ENCODE measurements at places on chromosomes 4 and X. TPM values are rescaled to one million over a fixed set of nuclear protein-coding genes. Genes with fewer than 3 reads are reported as not detected.

HPGD gene
- 0.48 TPM for total RNA-seq

- DNase-seq: no peak
Measured at GRCh38 chr4:88897180-88897579, 159.8 kb downstream of the FAM13A start.

DNA sequence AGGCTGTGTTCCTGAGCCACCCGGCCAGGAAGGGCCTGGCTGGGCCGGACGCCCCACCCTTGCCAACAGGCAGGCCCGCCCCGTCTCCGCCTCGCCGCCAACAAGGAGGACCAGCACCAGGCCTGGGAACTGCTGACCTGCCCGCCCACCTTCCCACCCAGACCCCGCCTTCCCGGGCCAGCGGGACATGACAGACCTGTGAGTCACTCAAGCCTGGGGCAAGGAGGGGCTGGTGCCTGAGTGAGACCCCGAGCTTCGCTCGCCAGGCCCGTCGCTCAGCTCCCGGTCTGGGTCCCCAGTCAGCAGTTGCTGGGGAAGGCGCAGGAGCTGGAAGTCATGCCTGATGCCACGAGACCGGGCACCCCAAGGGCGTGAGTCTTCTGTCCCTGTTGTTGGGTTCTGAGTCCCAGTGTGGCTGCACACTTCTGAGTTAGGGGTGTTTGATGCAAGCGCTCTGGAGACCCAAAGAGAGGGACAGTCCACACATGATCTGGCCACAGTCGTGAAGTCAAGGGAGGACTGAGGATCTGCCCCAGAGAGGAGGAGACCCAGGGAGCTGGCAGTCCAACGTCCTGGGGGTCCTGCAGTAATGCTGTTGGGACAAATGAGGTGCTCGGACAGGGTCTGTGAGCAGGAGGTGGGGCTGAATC is at the start of gene DNASE1L1:
DNASE1L1 (minus strand) TSS at position 33 of the 650 bp plus-strand sequence. CDS start 3,686 bp downstream, outside the sequence.
- DNase-seq: no peak

DNA sequence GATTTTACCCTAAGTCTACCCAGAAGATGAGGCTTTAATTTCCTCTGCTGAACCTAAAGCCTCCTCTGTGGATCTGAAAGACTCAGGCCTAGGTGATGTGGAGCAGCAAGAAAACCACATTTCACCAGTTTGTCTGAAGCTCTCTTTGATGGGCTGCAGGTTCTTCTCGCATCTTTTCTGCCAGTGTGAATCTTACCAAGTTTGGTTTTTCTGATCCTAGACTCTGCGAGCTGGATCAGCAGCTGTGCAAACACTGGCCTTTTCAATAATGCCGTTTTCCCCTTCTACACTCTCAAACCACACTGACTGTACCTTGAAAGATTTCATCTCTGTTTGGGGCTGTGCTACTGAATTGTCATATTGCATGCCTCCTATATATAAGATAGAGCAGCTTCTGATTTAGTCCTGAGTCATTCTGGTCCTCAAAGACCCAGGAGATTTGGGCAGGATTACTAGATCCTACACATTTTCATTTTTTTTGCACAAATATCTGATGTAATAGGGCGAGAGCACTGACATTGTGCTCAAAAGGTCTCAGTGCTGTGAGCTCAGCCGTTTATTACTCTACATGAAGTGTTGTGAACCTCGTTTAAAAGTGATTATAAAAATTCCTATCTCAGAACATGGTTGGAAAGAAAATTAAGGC is 133.6 kb upstream of the FAM9C start:
- DNase-seq: no peak

GRCh38 chr4:33058998-33059397 is 2338.8 kb downstream of the PCDH7 start:
- DNase-seq: no peak

- DNase-seq: no peak
Measured at GRCh38 chr4:3404546-3404945, 37.2 kb upstream of the HGFAC start.

DNA sequence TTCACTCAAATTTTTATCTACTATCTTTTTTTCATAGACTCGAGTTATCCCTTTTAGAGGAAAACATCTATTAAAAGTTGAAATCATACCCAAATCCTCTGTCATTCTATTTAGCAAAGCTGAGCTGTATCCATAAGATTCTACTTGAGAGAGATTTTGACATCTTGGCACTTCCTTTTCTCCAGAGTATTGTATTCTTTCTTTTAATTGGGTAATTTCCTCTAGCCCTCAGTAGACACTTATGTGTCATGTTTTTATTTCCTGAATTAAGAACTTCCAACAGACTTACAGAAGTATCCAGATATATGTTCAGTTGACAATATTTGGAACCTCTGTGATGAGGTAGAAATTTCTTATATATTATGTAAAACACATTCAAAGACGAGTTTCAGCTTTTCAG is 201.6 kb upstream of the NR3C2 start:
- DNase-seq: no peak

AFF2 gene
- total RNA-seq: 3.2 TPM

ADH7 gene
- not detected for total RNA-seq

IL1RAPL1 gene
- not detected for total RNA-seq

Measured in activated T-helper 2 cell treated with anti-CD3 and anti-CD28 coated beads, Interferon-gamma antibody, Interleukin-2, Interleukin-4, amounts not matched to agents 10 μg/mL and 5 μg/mL and 100 μg/mL, durations not matched to agents 14 hours and 24 hours and 36 hours (primary cell).